Left hindlimb (tissue), 1 donor: ENCODE measurements at places on chromosomes 16 and 17.

GRCh38 chr16:20944861-20945574 is 44.4 kb downstream of the LYRM1 start:
- no peak for DNase-seq

DNA sequence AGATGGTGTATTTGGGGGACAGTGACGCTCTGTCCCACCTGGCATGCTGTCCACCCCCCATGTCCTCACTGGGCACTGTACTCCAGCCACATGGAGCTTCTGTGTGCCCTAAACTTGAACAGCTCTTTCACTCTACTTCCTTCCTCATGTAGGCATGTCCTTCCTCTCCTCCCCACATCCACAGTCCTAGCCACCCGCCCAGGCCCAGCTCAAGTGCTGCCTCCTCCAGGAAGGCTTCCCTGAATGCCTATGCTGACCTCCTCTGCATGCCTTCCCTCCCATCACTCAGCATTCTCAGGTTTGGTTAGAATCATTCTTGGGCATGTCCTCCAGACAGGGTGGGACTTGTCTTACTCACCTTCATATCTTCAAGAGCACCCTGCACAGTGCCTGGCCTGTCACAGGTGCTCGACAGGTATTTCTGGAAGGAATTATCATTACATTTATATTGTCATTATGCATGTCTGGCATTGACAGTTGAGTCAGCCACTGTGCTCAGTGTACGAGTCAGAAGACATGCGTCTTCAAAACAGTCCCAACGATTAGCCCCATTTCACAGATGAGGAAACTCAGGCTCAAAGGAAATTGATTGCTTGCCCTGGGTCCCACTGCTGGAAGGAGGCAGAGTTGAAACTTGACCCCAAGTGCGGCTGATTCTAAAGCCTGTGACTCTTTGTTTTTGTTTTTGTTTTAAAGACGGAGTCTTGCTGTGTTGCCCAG is 42.1 kb upstream of the TOB1 start:
- DNase-seq = no peak

- DNase-seq = no peak
Observed at GRCh38 chr17:30326809-30327208, 7.0 kb downstream of the TMIGD1 start.

GRCh38 chr17:83076938-83077337 is 2.5 kb upstream of the METRNL start:
- no peak for DNase-seq

DNA sequence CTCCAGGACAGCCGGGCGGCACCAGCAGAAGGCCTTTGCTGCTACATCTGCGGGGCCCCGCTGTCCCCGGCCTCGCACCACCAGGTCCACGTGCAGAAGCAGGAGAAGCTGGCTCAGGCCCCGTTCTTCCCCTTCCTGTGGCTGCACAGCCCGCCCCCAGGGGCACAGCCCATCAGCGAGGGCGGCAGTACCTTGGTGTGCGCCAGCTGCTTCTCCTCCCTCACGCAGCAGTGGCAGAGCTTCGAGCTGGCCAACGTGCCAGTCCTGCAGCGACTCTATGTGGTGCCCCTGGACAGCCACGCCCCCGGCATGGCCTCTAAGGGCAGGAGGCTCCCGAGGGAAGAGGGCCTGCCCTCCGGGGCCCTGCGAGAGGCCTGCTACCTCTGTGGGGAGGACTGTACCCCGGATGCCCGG is 58.3 kb upstream of the CIBAR2 start:
- no peak for DNase-seq

GRCh38 chr16:50372611-50373344 is 4.0 kb upstream of the BRD7 start:
- no peak for DNase-seq

GRCh38 chr16:88467541-88467944 is 14.5 kb downstream of the ZFPM1 start:
- DNase-seq = no peak

DNA sequence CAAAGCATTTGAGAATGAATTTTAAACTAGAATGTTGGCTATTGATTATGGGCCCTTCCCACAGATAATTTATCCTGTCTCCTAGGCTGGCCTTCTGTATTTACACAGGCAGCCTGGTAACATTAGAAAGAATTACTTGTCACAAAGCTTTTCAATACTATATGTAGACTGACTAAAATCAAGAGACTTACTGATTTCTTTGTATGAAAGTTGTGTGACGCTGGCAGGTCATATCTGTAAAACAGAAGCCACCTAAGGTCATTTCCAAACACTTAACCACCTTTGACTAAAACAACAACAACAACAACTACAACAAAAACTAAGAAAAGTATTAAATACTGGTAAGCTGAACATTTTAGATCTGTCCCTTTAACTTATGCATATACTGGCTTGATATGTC is 329.0 kb upstream of the TBX2 start:
- no peak for DNase-seq

GRCh38 chr17:61026818-61027217 is 349.2 kb downstream of the BCAS3 start:
- DNase-seq = no peak

GRCh38 chr17:17342242-17342945 is 39.2 kb downstream of the NT5M start:
- DNase-seq = no peak

- DNase-seq = no peak
Observed at GRCh38 chr17:49360796-49361128, 1.3 kb downstream of the ZNF652 start.

- DNase-seq = no peak
Observed at GRCh38 chr16:80163339-80163738, 377.5 kb upstream of the DYNLRB2 start.

DNA sequence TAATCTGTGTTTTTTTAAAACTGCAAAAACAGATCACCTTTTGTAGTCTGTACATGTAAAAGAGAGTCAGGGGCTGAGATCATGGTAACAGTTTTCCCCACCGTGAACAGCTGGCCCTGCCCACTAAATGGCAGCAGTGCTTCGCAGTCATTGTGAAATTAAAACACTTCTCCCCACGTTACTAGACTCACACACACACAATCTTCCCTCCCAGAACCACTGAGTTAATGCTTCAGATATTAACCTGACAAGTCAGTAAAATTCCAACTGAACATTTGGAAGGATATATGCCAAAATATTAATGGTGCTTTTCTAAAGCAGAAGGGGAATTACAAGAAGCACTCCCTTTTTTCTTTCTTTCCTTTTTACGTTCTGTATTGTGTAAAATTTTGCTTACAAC is 1.2 kb upstream of the CD300LG start:
- no peak for DNase-seq

DNA sequence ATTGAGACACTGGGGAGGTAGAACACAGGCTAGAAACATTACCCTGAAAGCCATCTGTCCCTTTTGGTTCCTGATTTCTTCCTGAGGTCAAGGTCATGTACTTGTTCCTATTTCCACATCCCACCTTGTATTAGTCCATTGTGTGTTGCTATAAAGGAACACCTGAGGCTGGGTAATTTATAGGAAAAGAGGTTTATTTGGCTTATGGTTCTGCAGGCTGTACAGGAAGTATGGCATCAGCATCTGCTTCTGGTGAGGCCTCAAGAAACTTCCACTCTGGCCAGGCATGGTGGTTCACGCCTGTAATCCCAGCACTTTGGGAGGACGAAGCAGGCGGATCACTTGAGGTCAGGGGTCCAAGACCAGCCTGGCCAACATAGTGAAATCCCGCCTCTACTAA is 7.4 kb upstream of the MED9 start:
- no peak for DNase-seq

DNA sequence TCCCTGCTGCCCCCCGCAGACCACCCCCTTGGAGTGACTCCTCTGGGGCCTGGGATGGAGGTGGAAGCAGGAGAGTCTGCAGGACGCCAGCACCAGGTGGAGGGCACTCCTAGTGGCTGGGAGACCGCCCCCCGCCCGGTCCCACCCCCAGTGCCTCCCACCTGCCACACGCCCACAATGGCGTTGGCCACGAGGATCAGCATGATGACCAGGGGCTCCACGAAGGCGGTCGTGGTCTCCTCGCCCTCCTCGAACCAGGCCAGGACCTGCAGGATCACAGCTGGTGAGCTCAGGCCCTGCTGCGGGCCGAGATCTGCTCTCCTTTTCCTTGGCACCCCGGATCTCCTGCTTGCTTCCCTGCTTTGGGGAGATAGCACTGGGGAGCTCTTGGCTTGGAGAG is 12.8 kb downstream of the ATP2A3 start:
- no peak for DNase-seq

- no peak for DNase-seq
Observed at GRCh38 chr17:1767358-1767757, 5.5 kb downstream of the SERPINF1 start.

DNA sequence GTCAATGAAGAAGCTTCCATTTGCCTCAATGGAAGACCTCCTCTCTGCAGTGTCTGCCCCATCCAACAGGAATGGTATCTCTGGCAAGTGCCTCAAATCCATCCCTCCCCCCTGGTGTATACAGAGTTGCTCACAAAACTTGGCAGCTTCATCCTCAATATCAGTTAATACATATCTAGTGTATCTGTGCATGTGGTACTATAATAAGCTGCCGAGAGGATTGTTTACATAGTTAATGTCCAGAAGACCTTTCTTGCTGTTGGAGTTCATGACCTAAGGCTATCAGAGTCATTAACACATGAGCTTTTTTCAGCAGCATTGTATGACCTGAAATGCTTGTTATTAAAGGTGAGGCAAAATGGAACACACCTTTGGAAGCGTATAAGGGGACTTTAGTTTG is 14.0 kb upstream of the RASL10B start:
- DNase-seq = no peak

DNA sequence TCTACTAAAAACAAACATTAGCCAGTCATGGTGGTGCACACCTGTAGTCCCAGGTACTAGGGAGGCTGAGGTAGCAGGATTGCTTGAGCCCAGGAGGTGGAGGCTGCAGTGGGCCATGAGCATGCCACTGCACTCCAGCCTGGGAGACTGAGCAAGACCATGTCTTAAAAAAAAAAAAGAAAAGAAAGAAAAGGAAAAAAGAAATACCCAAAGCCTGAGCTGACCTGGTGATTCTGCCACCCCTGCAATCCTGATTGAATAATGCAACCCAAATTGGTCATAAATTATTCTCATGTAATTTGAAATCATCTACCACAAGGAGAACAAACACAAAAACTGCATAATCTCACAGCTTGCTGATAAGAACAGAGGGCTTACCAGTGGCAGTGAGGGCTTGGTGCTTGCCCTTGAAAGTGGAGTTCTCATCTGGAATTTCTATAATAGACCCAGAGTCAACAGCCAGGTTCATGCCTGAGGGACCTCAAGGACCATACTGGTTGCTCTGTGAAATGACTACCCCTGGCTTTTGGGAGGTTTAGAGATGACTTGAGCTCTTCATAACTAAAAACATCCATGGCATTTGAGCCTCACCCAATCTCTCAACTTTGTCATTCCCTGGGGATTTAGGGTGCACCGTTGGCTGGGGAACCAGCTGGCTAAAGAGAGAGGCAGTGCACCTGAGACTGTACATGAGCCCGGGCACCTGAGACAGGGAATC is 35.4 kb upstream of the TMC5 start:
- DNase-seq = no peak

DNA sequence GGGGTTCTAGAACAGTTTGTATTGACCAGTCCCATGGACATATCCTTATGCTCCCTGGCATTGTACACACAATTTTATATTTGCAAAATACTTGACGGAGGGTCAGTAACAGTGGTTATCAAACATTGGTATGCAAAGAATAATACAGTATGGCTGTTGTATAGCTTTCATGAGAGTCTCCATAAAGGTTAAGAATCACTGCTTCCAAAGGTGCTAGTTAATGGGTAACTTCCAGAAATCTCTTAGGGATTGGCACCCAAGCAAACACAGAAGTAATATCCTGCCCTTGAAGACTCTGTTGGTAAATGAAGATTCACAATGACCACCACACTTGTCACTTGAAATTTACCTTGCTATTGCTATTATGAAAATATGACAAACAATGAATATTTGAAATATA is 239.2 kb downstream of the ZFHX3 start:
- DNase-seq = no peak

DNA sequence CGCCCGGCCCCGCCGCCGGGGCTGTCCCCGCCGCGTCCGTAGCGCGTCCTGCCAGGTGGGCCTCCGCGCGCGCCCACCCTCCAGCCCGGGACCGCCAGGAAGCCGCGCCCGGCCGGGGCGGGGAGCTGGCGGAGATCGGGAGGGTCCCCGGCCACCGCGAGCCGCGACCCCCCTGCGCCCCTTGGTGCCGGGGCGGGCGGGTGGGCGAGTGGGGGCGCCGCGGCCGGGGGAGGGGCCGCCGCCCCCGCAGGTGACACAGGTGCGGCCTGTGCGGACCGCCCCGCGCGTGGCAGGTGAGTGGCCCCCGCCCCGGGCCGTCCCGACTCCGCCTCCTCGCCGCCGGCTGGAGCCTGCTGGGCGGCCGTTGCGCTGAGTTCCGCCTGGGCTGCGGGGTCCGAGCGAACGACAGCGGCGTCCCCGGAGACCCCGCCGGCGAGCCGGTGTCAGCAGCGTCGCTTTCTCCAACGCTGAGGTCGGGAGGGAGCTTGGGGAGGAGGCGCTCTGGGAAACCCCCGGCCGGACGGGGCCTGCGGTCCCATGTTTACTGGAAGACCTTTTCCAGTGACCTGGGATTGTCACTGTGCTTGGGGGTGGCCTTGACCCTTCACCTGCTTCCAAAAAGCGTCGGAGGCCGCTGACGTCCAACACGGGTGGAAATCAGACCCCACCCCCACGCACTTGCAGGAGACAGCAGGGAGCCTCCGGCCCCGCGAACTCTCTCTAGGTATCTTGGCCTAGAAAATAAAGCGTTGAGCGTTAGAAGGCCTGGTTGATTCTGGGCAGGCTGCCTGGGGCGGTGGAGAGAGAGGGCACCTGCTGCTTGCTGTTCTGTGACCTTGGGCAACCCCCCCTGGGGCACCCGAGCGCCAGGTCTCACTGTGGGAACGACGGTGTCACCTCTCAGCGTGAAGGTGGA is 542 bp downstream of the KLHL36 start:
- no peak for DNase-seq

DNA sequence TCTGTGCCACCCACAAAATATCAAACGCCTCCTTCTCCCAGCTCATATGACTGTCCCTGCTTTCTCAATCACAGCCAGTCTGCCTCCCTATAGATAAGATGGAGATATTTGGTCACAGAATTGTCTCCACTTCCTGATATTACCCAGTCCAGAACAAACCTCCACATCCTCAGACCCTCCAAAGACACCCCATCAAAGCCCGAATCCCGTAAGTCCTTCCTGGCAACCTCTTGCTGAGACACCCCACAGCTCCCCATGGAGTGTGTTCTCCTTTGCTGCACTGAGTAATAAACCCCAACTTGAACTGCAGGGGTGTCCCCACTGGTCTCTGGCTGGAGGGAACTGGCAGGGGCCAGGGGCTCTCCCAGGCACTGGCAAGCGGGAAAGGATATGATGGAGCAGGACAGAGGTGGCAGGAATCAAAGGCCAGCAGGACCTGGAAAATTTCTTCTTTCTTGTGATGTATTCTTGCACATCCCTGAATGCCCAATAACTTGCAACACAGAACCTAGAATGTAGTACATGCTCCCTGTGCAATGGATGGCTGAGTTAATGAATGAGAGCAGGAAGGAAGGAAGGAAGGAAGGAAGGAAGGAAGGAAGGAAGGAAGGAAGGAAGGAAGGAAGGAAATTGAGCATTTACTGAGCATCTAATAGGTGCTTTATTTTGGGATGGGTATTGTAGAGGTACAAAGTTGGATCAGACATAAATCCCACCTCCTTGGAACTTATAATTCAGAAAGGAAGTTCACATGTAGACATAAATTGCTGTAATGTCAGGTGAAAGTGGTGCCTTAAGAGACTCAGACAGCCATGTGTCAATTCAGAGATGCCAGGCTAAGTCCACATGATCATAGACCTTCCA is 13.9 kb downstream of the TMEM114 start:
- DNase-seq = no peak

- DNase-seq = no peak
Observed at GRCh38 chr17:46178550-46179214, 14.5 kb downstream of the KANSL1 start.
